NCI-H526 treated with DMSO at 0.1 percent for 48 hours (cell line): ENCODE measurements at places on chromosomes 3 and 15.

DNA sequence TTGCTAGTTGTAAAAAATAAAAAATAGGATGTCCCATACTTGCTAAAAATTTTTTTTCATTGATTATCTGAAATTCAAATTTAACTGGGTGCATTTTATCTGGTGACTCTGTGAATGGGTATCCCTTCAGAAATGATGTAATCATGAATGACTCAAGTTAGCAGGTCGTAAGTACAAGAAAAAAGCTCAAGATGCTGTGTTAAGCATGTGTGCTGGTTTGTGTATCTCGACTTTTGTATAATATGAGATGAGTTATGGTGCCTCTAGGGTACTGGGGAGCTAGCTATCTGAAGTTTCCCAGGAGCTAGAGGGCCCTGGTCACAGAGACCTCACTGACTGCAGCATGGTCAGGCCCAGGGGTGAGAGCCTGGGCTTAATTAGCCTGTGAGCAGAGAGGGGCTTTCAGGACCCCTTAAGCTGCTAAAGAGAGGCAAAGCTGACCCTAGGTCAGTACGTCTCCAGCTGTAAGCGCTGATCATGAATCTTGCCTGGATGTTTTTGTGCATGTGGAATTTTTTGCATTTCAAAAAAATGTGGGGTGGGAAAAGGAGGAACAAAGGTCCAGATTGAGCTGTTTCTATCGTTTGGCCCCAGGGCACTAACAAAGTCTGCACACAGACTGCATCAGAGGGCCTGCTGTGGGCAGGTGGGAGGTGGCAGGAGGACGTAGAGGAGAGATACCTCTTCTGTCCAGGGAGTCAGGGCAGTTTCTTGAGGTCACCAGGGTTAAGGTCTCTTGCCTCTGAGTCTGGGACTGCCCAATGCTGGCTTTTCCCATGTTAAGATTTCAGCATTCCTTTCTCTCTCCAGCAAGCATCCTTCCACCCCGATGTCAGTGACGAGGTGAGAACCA is 233.2 kb upstream of the TPM1 start:
- no peak for DNase-seq

DNA sequence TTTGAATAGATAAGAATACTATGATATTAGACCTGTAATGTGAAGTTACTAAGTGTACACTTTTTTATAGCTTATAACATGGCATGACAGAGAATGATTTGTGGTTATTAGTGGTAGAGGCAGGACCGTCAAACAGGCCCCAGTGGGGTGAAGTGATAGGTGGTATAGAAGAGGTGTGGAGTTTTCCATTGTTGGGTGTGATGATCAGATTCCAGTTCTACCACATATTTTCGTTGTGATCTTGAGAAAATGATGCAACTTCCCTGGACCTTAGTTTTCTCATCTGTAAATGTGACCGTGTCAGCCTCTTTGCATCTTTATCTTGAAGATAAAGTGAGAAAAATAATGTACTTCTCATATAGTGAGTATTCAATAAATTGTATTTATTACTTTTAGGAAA is 30.3 kb upstream of the UTS2B start:
- DNase-seq, result no peak

DNA sequence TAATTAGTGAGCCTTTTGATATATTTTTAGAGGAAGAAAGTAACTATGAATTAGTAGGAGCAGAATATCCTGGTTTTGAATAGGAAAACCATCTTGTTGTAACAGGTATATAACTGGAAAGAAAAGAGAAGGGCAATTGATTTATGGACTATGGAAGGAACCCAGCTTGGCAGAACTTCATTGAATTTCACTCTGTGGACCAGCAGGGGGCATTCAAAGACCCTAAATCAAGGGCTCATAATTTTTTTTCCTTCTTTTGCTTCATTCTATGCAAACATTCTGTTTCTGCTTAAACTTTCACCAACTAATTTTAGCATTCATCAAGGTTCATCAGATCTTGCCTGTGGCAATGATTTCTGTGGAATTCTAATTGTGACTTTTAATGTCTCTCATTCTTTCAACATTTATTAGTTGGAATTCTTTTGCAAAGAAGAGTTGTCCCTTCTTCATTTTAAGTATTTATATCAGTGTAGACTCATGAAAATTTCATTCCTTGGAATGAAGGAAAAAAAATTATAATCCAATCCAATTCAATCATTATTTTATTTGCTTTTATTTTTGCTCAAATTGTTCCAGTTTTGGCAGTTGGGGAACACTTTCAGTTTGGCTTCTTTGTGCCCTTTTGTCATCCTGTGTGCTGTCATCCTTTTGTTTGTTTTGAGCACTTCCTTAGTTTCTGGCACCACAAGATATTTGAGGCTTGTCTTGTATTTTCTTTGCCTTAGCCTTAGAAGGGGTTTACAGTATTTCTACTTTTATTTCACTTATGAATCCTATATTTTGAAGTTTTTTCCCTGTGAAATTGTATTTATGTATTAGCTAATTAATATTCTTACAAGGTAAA is 30.4 kb downstream of the NXPE3 start:
- DNase-seq, result no peak

DNA sequence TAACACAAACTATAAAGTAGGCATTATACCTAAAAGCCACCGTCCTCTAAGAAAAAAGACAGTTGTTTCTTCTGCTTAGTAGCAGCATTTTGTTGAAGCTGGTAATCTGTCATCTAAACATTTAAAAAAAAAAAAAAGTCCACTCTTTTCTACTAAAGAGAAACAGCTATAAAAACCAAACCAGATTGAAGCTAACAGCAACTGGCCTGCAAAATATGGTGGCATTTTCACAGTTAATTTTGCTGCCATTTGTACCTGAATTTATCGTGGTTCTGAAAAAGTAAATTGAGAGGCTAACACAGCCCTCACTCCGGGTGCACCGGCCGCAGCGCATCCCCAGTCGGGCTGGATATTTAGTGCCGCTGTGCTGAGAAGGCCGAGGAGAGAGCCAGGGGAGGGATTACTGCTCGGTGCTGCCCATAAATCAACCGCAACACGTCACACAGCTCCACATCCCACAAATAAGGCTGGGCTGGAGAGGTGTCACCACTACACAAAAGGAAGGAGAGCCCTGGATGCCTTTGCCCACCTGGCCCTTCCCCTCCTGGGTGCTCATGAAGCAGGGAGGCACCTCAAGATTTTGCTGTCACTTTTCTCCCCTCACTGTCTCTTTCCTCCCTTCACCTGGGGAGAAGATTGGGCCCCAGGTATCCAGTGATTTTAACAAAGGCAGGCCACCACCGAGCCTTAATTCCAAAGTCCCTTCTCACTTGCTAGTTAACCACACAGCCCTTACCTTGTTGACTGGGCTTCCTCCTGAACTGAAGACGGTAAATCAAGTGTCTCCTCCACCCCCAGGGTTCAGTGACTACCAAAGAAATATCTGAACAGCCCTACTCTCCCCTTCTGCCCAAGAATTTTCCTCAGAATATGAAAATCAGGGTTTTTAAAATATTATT is 44.4 kb downstream of the MECOM start:
- no peak for DNase-seq

- no peak for DNase-seq
These were observed 85.1 kb downstream of the RYR3 start for GRCh38 chr15:33395846-33396245.

GRCh38 chr3:186451371-186451770 is 89.3 kb upstream of the DGKG start:
- DNase-seq, result no peak

GRCh38 chr3:196966526-196967401 is 1.9 kb downstream of the PIGZ start:
- no peak for DNase-seq

- DNase-seq, result no peak
These were observed 32.2 kb upstream of the COLQ start for GRCh38 chr3:15553749-15554148.

- DNase-seq, result peak; percentile 13
These were observed 77.4 kb downstream of the SMAD6 start for GRCh38 chr15:66779331-66780009.

DNA sequence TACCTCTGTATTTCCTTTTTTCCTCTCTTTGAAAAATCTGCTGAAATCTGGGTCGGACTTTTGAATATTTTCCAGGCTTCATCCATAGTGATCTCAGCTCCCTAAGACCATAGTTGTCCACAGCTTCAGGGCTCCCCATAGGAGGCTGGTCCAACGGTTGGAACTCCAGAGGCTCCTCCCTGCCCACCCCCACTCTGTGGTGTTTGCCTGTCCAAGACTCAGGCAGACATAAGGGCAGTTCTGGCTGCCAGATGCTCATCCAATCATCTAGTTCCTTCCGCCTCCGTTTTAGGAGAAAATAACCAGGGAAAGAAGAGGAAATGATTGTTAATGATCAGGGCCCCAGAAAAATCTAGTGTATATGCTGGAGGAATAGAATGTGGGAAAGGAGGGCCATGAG is 27.9 kb upstream of the PRTG start:
- DNase-seq, result no peak

DNA sequence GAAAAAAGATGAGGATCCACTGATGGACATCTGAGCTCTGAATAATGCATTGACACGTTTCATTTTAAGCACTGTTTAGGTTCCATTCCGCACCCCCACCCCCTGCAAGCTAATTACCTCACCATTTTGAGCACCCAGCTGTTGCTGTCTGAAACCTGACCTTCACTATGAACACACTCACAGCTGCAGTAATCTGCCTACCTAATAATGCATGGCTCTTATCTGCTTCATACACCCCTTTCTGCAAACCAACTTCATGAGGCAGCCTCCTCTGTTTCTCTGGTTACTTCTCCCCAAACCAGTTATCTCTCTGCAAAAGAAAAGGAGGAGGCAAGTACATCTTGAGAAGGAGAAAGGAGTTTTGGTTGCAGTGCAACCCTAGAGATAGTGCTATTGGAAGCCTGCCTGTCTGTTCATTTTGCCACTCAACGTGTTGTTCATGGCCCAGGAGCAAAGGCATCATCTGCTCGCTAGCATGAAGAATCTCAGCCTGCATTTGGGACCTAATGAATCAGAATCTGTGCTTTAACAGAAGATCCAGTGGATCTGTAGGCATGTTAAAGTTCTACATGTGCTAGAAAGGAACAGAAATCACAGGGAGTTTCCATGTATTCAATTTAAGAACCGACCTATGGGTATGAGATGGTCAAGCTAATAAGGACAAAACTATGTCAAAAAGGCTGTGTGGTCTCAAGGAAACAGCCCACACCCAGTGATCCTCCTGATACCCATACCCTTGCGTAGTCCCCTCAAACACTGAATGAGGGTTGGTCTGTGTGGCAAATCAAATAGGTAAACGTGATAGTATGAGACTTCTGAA is 87.2 kb downstream of the MB21D2 start:
- DNase-seq, result no peak

- peak; percentile 45 for DNase-seq
These were observed 86.0 kb downstream of the ECT2 start for GRCh38 chr3:172836390-172836997.
